ENCODE measurements at places on chromosomes 2 and 18. TPM values are rescaled to one million over a fixed set of nuclear protein-coding genes. Genes with fewer than 3 reads are reported as not detected.

Gene DAPL1
- total RNA-seq: not detected

Gene TFPI
- 47.0 TPM for total RNA-seq

Gene ATL2
- 55.8 TPM for total RNA-seq

Gene GRB14
- 5.7 TPM for total RNA-seq

Gene EIF5B
- 11.0 TPM for total RNA-seq

Gene TP53I3
- 25.1 TPM for total RNA-seq

Gene CROCC2
- under 0.01 TPM for total RNA-seq

Gene NYAP2
- 0.52 TPM for total RNA-seq

Gene TTC27
- total RNA-seq: 23.5 TPM

Gene RGPD3
- total RNA-seq: 0.52 TPM

Gene FOXI3
- not detected for total RNA-seq

Gene DPP4
- 24.0 TPM for total RNA-seq

Gene COL4A4
- under 0.01 TPM for total RNA-seq

Gene LIPG
- 2.6 TPM for total RNA-seq

Gene ASB18
- total RNA-seq: 3.1 TPM

Gene BMP10
- not detected for total RNA-seq

Gene GCKR
- not detected for total RNA-seq

Gene RESP18
- not detected for total RNA-seq

Gene VWC2L
- 0.52 TPM for total RNA-seq

Gene TRAF3IP1
- total RNA-seq: 4.2 TPM

Gene EFEMP1
- total RNA-seq: 18.3 TPM

Gene IWS1
- 24.5 TPM for total RNA-seq

Gene REG3G
- not detected for total RNA-seq

Gene SLC40A1
- total RNA-seq: 97.6 TPM

Gene DUSP2
- total RNA-seq: 4.2 TPM

Gene SERPINB12
- not detected for total RNA-seq

Gene IL36A
- not detected for total RNA-seq

Gene PRSS56
- 1.0 TPM for total RNA-seq
